ENCODE measurements at places on chromosomes 11 and 22.

GRCh38 chr11:118662401-118663271, 16.8 kb downstream of the TREH start:
- DNase-seq, result no peak

DNA sequence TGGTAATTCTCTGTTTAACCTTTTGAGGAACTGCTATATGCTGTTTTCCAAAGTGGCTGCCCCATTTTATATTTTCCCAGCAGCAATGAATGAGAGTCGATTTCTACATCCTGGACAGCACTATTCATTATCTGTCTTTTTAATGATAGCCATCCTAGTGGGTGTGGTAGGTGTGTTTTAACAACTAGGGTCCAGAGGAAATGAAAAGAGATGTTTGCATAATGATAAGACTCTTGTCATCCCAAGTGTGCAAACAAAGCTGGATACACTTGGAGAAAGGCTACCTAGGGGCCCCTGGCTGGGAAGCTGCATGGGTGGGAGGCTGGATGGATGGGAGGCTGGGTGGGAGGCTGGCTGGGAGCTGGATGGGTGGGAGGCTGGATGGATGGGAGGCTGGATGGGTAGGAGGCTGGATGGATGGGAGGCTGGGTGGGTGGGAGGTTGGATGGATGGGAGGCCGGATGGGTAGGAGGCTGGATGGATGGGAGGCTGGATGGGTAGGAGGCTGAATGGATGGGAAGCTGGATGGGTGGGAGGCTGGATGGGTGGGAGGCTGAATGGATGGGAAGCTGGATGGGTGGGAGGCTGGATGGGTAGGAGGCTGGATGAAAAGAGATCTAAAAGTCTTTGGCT, 158.0 kb downstream of the DSCAML1 start:
- DNase-seq, result no peak

DNA sequence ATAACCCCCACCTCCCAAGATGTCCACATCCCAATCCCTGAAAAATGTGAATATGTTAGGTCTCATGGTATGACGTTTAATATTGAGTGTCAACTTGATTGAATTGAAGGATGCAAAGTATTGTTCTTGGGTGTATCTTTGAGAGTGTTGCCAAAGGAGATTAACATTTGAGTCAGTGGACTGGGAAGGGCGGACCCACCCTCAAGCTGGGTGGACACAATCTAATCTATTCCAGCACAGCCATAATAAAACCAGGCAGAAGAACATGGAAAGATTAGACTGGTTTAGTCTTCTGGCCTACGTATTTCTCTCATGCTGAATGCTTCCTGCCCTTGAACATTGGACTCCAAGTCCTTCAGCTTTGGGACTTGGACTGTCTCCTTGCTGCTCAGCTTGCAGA, 315.5 kb downstream of the GUCY1A2 start:
- no peak for DNase-seq

- DNase-seq, result no peak
These were observed 19.0 kb upstream of the CABP7 start for GRCh38 chr22:29700900-29701154.

GRCh38 chr11:12702999-12703453, 28.8 kb downstream of the TEAD1 start:
- no peak for DNase-seq

DNA sequence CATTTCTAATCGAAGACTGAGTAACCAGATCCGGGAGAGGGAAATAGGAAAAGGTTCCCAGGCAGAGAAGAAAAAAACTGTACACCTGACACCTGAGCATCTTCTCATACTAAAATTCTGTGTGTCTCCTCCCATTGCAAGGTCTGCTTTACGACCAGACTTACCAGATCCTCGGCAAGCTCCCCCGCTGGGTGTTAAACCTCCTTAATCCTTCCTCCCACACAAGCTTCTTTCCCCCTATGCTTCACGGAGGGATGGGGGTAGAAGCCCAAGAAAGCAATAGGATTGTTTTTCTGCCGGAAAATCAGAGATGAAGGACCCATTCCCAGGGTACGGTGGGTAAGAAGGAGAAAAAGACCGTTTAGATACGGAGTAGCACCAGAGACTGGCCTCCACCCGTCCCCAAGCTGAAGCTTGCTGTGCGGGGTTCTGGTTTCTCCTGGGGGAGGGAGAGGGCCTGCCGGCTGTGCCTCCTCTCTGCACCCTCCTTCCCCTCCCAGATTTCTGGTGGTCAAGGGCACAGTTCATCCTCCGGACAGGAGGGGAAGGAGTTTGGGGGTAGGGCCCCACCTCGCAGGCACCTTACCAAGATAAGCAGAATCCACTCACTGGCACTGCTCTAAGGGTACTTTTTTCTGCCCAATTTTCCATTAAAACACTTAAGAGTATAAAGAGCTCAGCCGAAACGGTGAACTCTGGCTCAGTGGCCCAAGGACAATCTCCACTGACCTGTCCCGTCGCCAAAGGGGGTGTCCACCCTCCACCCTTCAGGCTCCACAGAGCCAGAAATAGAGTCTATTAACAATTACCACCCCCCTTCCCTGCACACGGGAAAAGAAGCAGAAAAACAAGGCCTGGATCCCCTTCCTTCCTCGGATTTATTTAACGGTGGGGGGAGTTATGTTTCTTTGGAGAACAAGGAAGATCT, 1.2 kb downstream of the TOB2 start:
- peak; percentile 3 for DNase-seq

DNA sequence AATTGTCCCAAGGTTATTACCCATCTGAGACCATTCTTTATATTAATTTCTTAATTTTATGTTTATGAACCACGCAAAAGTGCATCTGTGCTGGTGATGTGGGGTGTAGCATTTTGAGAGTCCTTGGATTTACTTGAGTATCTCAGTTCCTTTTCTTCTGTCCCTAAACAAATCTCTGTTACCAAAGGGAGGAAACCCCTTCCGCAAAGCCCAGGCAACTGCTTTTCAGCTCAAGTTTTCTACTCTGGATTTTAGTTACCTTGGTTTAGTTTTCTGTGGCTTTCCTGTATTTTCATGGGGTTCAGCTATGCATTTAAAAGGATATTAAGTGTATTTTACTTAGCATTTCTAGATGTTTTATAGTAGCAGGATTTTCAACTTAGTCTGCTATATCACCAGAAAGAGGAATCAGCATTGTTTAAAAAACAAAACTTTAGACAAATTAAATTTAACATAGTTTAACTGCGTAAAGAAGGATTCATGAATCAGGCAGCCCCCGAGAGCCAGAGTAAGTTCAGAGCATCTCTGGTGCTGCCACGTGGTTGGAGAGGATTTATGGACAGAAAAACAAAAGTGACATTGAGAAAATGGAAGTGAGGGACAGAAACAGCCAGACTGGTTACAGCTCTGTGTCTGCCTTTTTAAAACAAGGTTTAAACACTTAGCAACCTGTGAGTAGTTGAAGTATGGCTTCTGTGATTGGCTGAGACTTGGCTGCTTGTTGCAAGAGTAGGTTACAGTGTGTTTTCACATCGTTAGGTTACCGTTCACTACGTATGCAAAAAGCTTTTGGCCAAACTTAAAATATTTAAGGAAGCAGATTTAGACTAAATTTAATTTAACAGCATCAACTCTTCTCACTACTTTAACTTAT, 9.6 kb downstream of the ADM start:
- no peak for DNase-seq

- DNase-seq, result no peak
These were observed 2314.9 kb downstream of the LRRC4C start for GRCh38 chr11:39144351-39145130.

- DNase-seq, result no peak
These were observed 49.5 kb downstream of the PPFIBP2 start for GRCh38 chr11:7563281-7563680.

GRCh38 chr11:7586376-7586775, 72.6 kb downstream of the PPFIBP2 start:
- DNase-seq, result no peak

DNA sequence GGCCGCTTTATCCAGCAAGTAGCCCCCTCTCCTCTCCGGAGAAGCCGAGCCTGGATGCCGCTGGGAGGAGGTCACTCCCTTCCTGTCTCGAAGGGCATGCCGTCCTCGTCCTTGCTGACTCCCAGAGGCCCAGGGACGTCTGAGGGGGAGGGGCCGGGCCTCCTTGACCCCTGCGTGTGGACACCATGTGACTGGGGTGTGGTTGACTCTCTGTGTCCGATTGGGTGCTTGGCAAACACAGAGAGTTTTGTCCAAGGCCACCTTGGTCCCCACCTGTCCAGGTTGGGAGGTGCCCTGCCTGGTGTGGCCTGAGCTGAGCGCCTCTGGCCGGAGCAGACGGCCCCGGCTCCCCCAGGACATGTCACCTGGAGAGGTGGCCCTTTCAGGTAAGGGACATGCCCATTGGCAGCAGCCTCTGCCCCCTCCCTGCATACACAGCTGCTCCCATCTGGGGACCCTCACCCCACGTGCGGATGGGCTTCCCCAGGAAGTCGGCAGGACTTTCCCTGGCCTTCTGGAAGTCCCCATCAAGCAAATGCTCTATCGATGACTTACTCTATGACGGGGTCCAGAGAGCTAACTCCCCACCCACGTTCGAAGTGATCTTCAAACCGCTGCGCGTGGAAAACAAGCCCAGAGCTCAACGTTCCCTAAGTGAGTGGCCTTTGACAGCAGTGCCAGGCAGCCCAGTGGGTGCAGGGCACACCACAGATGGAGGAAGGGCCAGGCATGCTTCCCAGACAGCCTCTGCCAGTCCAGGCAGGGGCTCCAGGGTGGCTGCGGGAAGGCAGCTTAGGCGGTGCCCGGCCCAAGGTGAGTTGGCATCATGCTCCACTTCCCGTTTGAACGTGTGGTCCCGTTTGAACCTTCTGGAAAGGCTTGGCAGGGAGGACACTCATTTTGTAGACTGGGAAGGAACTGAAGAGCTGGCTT, at the start of gene SMIM38:
Gene SMIM38 (plus strand): TSS at position 634 of the 933 bp plus-strand sequence. CDS start 1,912 bp downstream, outside the sequence.
- DNase-seq, result no peak

DNA sequence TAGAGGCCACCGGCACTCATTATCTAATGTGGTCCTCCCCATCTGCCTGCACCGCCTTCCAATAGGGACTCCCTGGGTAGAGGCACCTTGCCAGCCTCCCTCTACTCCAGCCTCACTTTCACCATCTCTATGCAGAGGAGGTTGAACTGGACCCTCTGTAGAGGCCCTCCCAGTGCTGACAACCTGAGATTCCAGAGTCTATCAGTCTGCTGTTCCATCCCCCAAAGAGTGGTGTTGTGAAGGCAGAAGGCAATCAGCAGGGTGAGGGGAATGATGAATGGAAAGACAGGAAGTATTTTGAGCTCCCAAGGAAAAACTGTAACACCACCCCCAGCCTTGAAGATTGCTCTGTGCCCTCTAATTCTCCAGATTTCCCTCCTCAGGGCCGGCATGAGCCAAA, 77.9 kb downstream of the THAP12 start:
- DNase-seq, result no peak
